ENCODE measurements at places on chromosomes 5 and 9.

- no peak for DNase-seq
These were observed 10.2 kb upstream of the SFXN1 start for GRCh38 chr5:175467983-175468690.

- no peak for DNase-seq
These were observed 1.9 kb downstream of the UGCG start for GRCh38 chr9:111898331-111899096.

GRCh38 chr5:66382152-66382551 lies 214.0 kb upstream of the MAST4 start:
- no peak for DNase-seq

GRCh38 chr9:129006328-129007034 lies 21.6 kb downstream of the SH3GLB2 start:
- peak; percentile 53 for DNase-seq

DNA sequence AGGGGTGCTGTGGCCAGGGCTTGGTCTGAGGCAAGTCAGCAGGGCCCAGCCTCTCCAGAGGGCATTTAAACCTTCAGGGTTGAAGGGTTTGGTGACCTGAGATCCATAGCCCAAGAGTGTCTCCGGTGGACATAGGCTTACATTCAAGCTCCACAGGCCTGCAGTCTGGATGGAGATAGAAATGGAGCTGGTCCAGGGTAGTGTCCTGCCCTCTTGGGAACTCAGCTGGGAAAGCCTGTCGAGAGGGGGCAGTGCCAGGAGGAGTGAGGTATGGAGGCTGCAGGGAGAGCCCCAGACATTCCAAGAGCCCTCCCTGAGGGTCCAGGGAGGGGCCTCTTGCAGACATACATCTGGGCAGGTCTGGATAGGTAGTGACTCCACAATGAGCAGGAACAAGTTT lies 177.0 kb upstream of the MVB12B start:
- no peak for DNase-seq

DNA sequence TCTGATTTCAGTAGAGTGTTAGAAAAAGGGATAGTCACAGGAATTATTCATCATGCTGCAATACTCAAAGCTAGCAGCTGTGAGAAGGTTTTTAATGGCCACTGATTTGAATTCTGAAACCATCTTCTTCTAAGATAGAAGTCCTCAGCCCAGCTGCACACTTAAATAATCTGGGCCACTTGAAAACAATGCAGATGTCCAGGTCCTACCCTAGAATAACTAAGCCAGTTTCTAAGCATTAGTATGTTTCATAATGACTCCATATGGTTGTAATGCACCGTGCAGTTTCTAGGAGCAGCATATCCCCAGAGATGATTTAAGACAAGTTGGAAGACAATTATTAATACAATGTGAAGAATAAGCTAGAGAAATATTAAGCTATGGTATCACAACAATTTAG lies 159.9 kb upstream of the FBXL17 start:
- DNase-seq = no peak

DNA sequence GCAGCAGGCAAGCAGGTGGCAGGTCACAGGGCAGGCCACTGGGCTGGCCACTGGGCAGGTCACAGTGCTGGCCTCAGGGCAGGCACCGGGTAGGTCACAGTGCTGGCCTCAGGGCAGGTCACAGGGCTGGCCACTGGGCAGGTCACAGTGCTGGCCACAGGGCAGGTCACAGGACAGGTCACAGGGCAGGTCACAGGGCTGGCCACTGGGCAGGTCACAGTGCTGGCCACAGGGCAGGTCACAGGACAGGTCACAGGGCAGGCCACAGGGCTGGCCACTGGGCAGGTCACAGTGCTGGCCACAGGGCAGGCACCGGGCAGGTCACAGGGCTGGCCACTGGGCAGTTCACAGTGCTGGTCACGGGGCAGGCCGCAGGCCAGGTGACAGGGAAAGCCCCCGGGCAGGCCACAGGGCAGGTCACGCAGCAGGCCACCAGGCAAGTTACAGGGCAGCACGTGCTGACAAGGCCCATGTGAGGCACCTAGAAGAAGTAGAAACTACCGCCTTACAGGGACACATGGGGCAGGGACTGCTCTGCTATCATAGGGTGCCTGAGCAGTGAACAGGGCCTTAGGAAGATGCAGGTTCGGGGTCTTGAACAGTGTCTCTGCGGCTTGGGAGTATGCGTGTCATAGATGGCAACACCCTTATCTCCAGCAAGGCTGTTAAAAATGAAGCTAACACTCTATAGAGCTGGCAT lies 18.6 kb upstream of the MED10 start:
- DNase-seq = no peak

- DNase-seq = no peak
These were observed 3.8 kb downstream of the SELENOP start for GRCh38 chr5:42807722-42808447.

DNA sequence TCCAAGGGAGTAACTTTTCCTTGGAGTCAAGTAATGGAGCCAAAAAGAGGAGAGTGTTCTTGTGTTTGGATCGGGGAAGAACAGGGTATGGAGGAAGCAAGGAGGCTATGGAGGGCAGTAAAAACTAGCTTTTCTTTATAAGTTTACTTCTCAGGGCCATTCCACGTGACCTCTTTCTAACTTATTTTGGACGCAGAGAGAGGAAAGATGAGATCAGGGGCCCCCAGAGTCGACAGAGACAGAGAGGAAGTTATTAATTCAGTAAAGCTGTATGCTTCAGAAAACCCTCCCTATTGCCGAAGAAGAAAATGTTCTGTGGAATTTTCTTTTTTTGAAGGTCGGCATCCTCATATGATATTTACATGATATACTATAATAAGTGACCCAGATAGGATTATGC lies 233.8 kb upstream of the MPDZ start:
- DNase-seq = no peak

DNA sequence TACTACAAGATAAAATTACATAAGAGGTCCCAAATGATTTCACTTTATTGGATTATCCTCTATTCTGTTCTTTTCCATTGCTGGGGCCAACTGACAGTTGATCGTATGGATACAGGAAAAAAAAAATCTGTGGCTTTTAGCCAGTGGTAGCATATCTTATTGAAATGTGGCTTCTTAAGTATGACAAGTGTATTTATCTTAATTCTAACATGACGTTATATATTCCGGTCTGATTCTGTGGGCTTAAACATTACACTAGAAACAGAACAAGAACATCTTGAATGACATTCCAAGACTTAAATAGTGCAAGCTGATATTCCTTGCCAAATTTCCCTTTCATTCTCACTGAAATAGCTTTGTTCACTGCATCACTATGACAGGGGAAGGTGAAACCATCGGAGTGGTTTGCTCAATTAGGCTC lies 117.9 kb downstream of the INSYN2B start:
- DNase-seq = no peak

DNA sequence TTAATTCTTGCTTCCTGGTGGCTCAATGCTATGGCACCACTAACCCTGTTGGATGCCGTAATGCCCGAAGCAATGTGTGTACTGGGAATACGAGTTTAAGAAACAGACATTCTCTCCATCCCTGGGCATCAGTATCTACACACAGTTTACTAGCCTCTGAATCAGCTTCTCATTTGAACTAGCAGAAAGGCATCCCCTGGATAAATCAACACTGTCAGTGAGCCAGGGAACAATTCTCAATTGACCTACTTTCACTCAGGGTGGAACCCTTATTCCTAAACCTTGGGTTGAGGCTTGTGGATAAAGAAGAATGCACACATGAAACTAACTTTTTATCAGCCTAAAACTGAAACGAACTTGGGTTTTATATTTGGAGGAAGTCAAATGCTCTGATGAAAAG lies 331.0 kb downstream of the GADD45G start:
- DNase-seq = no peak

GRCh38 chr9:22111176-22111953 lies 102.3 kb upstream of the CDKN2B start:
- DNase-seq = no peak

DNA sequence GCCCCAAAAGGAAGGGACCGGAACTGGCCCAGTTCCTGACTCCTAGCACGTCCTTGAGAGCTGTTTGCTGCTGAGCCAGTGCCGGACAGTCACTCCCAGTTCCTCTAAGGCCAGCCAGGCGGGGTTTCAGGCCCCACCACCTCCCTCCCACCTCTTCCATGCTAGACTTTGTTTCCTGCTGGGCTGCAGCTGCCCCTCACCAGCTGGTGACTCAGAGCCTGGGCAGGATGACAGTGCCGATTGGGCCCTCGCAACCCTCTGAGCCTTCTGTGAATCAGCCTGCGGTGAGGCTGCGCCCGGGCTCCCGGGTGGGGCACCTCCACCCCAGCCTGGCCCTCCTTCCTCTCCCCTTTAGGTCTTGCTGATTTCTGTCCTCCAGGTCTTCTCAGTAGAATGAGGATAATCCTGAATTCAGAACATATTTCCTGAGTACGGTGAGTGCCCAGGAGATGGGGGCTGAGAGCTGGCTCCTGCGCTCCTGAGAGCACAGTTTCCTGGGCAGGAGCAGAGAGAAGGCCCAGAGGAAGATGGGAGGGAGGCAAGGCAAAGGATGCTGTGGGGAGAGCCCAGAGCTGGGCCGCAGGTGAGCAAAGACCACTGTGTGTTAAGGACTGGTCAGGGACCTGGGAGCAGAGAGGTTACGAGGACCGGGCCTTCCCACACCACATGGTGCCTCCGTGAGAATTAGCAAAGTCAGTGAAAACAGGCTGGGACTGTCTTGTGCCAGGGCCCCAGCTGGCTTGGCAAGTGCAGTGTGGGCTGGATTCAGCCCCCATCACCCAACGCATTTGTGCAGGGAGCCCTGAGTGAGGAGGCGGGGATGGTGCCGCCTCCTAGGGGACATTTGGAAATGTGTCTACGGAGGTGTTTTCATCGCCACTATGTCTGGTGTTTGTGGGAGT lies 32.9 kb upstream of the STXBP1 start:
- no peak for DNase-seq

- DNase-seq = no peak
These were observed 59.4 kb upstream of the UBTD2 start for GRCh38 chr5:172342918-172343317.

GRCh38 chr5:14998491-14998890 lies 126.9 kb upstream of the ANKH start:
- DNase-seq = no peak

GRCh38 chr5:132369474-132370180 lies at the start of gene SLC22A5:
TSS of gene SLC22A5 (plus strand) at chr5:132369710. CDS start at chr5:132369973, 263 bp downstream.
- DNase-seq = peak; percentile 69

DNA sequence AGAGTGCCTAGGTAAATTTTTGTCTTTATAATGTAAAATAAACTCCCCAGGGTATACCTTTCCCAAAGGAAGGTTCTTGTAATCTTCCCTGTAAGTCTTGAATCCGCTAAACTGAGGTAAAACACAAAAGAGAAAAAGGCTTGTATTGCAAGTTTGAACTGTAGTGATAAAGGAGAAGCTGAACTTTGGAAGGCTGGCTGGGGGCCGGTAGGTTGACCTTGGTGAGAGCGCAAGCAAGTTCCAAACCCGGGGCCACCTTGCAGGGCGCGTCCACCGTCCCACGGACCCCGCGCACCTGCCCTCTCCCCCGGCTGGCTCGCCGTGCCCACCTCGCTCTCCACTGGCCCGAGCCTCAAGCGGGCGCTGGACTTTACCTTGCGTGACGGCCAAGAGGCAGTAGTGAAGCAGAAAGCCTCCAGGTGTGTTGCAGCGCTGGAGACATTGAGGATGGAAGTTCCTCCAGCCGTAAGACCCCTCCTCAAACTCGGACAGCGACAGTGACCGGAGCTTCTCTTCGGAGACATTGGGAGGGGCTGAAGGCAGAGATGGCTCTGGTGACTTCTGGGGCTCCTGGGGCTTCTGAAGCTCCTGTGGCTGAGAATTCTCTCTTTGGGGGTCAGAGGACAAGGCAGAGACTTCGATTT lies 428 bp downstream of the SLCO4C1 start:
- peak; percentile 6 for DNase-seq

Data from NCI-H1105 treated with DMSO at 0.1 percent for 48 hours (cell line).